ENCODE measurements at places on chromosomes 6 and 20.
A peak's percentile ranks its signal among the peaks of the same experiment; 100 is the strongest.

- DNase-seq = no peak
Measured at GRCh38 chr6:93639126-93639525, 219.8 kb upstream of the EPHA7 start.

- no peak for DNase-seq
Measured at GRCh38 chr20:62804627-62805154, at the start of gene OGFR. Gene OGFR, plus strand, starts transcription at chr20:62804835. Its CDS starts 25 bp downstream, at chr20:62804860.

DNA sequence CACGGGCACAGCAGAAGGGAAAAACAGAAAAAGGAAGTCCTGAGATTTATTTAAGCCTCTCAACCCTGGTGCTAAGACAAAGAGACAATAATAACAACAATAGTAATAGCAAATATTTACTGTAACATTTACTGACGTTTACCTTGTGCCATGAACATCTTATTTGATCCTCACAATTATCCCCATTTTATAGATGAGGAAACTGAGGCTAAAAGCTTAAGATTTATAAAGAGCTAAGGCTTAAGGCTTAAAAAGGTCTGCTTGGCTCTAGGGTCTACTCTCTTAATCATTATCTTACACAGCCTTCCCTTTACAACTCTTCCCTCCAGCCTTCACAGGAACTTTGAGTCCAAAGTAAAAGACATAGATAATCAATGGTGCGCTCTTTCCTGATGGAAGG lies 3.3 kb downstream of the WFDC3 start:
- DNase-seq = no peak

DNA sequence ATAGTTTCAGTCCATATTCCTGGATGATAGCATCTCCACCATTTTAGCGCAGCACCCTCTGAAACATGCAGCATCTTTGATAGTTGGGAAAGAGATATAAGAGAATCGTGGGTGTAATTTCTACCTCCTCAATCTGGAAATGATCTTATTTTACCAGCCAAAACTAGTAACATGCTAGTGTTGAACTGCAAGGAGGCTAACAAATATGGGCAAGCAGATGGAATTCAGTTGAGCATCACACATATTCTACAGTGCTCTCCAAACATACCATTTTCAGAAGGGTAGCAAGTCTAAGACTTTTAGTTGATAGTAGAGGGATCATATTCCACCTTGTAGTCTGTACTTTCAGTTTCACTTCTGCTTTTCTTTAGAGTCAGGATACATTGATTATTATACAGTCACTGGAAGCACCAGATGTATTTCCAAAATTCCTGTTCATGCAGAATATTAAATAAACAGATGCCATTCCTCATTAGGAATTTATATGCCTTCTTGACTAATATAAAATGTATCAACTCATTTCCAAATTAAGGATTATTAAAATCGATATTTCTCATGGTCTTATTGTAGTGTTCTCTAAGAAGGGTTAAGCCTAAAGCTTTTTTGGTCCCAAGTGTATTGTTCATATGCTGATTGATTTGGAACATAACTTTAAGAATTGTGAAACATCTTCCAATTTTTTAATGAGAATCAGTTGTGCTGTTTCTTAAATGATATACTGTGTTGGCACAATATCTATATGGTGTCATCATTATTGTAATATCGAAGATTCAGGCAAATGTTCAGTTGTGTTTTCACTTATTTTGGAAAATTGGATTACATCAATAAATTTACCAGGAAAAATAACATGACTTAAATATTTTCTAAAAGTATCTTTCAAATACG lies 362.0 kb downstream of the CENPW start:
- DNase-seq = no peak

GRCh38 chr6:35757456-35758123 lies 18.8 kb upstream of the CLPSL2 start:
- peak; percentile 16 for DNase-seq

DNA sequence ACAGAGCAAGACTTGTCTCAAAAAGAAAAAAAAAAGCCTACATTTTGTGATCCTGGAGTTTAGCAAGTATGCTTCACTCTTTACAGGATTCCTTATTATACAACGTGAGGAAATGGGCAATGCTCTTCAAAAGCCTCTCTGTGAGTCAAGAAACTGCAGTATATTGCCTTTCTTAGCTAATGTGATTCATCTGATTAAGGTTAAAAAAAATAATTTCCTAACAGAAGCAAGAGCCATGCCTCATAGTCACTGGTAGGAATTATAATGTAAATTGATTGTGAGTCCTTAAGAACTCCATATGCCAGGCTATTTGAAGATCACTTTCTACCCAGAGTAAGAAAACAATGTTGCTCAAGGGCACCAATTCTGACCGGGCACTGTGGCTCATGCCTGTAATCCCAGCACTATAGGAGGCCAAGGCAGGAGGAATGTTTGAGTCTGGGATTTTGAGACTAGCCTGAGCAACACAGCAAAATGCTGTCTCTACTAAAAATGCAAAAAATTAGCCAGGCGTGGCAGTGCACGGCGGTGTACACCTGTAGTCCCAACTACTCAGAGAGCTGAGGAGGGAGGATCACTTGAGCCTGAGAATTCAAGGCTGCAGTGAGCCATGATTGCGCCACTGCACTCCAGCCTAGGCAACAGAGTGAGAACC lies 43.3 kb downstream of the SLC26A8 start:
- no peak for DNase-seq

DNA sequence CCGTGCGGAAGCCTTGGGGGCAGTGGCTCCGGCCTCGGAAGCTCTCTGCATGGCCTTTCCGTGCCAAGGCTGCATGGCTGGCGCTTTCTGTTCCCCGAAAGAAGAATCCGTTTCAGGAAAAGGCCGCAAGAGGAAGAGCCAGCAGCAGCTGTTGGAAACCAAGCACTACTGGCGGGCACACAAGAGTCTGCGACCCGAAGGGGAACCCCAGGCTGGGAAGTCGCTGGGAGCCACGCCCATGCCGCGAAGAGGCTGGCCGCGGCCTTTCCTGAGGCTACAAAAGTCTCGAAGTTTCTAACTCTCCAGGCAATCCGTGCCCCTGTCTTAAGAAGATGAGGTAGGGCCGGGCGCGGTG lies at the start of gene CGAS:
Gene CGAS, minus strand, starts transcription at position 191 of the 355 bp plus-strand sequence. Its CDS starts 116 bp downstream, at position 75.
- peak; percentile 49 for DNase-seq

- no peak for DNase-seq
Measured at GRCh38 chr20:60085551-60086132, 127.4 kb downstream of the CDH26 start.

DNA sequence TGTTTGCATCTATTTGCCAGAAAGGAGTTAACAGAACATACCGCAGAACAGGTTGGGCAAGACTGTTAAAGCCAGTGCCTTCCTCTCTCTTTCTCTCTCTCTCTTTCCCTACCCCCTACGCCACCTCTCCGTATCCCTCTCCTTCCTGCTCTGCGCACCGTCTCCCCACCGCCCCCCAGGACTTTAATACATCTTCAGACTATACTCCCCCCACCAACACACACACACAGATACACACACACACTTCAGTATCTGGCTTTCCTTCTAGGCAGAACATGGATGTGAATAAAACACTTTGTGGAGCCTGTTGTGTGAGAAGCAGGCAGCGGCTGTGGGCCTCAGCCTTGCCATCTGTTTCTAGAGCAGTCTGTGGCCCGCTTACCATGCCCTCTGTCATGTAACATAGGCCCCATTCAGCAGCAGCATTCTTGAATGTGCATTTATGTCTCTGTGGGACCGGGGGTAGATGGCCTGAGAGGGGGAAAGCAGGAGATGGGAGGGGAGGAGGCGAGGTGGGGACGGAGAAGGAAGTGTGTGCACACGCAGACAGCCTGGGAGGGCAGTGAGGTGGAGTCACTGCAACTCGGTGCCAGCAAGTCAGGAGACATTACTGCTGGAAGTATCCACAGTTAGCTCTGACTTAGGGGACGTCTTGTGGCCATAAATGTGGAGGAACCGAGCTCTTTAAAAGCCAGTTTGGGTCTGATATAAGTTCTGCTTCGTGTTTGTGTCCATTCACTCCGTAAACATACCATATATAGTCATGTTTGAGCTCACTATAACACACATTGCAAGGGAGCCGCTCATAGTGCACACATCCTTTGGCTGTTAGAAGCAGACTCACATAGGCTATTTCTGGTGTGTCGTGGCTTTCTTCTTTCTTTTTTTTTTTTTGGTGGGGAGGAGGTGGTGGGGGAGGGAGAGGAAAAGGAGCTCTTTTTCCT lies 38.4 kb downstream of the RREB1 start:
- DNase-seq = peak; percentile 31

GRCh38 chr6:16326971-16327776 lies 88.8 kb downstream of the GMPR start:
- DNase-seq = no peak

- no peak for DNase-seq
Measured at GRCh38 chr20:4861961-4862360, 139.3 kb downstream of the SLC23A2 start.

DNA sequence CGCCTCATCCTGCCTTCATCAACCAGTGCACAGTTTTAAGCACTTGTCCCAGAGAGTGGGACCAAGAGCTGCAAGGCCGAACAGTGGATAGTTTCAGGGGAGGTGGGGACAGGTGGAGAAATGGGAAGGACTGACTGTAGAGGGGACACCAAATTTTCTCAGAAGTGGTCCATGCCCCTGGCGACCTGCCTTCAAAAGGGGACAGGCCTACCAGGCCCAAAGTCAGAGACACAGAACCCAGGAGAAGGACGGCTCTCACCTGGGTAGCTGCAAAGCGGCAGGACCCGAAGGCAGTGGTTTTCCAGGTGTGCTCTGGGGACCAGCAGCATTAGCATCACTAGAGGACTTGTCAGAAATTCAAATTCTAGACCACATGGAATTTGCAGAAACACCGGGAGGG lies 5.8 kb downstream of the TFEB start:
- no peak for DNase-seq

DNA sequence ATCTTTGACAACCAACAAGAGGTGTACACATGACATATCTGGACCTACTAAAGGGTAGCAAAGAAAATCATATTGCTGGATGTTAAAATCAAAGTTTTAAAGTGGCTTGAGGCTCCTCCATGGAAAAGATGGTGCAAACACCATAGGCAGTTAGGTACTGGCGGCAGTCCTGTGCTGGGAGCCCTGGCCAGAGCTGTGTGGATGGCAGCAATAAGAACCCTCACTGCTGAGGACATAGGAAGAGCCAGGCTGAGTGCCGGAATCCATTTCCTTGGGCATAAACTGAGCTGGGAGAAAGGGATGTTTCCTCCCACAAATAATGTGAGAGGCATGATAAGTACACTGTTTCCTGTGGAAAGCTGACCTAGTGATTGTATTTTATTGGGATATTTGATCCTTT lies 89.9 kb downstream of the ARID1B start:
- no peak for DNase-seq

- no peak for DNase-seq
Measured at GRCh38 chr6:93575495-93576267, 156.3 kb upstream of the EPHA7 start.

GRCh38 chr6:68741501-68742386 lies 106.7 kb downstream of the ADGRB3 start:
- no peak for DNase-seq

DNA sequence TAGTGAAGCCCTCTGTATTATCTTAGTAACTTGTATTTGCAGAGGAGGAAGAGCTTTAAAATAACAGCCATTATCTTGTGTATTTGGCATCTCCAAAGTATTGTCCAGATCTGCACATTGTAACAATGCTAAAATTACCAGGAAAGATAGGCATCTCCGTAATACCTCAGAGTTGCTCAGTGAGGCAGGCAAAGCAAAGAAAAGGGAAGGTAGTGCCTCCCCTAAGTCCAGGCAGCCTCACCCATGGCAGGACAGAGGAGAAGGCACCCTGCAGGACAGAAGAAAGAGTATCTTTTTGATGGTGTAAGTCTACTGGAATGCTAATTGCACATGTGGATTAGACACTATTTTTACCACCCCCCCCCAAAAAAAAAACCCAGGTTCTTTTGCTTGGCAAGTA lies 13.6 kb upstream of the SSTR4 start:
- no peak for DNase-seq

GRCh38 chr6:6509284-6509683 lies 79.2 kb upstream of the LY86 start:
- DNase-seq = no peak

DNA sequence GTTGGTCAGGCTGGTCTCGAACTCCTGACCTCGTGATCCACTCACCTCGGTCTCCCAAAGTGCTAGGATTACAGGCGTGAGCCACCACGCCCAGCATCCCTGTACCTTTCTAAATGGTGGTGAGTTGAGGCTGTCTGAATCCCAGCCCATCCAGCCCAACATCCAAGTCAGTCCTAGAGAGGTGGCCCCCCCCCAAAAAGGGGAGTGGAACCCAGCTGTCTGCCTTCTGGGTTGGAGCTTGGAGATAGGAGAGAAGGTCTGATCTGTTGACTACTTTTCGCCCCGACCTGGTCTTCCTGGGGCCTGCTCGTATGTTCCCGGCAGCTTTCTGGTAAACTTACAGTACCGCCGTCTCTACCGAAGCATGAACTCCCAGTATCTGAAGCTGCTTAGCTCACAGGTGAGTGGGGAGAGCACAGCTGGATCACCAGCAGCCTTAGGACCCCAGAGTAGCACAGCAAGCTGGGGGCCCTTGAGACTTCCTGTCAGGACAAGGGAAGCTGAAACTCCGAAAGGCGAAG lies 5.6 kb downstream of the CTSA start:
- DNase-seq = no peak

- DNase-seq = no peak
Measured at GRCh38 chr6:12958052-12958706, 241.6 kb downstream of the PHACTR1 start.

DNA sequence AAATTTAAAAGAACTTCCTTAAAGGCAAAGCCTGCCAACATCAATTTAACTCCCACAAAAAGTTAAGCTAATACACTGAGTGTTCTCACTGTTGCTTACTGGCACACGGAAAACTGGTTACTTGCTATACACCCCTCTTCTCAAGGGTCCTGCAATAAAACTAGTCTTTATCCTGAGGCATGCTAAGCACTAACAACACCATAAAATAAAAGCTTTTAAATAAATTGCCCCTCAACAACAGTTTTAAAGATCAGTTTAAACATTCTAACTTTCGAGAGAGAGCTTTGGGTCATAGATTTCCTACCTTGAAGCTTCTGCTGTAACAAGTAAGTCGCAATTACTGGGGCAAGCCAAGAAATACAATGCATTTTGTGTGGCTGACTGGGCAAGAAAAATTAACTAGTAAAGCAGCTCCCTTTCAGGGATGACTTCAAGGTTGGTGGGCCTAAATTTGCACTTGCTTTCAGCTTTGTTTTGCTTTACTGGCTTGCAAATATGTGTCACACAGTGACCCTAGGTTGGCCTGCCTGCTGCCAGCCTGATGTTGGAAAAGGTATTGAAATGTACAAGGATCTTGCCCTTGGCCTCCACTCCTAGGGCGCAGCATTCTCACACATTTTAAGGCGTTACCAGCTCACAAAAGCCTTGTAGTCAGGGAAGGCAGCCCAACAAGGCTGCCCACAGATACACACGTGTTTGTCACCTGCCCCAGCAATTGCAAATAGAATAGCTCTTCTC lies 4.0 kb upstream of the HEY2 start:
- no peak for DNase-seq

DNA sequence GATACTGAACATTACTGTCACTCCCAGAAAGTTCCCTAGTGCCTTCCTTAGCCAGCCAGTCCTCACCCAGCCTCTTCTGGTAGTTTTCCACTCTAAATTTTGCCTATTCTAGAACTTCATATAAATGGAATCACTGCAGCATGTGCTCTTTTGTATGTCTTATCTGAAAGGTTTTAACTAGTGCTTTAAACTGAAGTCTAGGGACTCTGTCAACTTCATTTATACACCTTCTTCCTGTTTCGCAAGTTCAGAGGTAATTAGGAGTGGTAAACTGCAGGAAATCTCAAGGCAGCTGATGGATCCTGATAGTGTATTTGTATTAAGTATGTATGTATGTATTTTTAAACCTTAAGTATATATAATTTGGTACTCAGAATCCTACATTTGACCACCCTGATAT lies 94.3 kb downstream of the TCP11 start:
- no peak for DNase-seq

All from fibroblast of the conjunctiva (primary cell).